ENCODE measurements at places on chromosomes 2 and 18.

GRCh38 chr18:5899835-5900234, 4.5 kb upstream of the TMEM200C start:
- DNase-seq, result no peak

DNA sequence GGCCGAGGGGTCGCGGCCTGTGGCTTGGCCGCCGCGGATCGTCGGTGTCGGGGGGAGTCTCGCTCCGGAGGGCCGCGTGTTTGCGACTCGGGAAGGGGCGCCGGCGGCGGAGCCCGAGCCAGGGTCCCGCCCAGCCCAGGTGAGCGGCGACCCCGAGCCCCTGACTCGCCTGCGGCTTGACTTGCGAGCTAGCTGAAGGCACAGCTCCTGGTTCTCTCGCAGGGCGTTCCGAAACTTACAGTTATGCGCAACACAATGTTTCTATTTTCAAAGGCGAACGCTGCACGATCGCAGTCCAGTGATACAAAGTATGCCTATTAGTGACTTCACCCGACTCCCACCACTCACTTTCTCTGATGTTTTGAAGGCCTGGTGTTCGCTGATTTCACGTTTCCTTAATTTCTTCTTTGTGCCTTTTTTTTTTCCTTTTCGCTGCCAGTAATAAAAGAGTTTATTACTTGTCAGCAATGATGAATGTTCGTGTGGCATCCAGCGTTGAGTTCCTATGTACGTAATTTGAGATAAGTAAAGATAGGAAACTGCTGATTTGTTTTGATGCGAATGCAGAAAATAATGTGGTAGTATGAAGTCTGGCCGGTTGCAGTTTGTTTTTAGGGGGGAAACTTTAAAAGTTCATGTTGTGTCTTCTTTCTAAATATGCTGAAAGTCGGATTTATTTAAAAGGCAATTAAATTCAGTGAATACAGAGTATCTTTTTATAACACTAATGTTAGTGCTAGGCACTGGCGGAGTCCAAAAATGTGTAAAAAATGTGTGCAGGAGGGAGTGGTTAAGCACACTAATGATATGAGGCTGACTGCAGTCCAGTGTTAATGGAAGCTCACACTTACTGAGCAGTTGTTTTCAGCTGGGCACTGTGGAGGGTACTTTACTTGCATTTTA, 706 bp downstream of the UBXN2A start:
- DNase-seq, result peak; percentile 86

- no peak for DNase-seq
Observed at GRCh38 chr18:54877076-54877475, 48.8 kb downstream of the RAB27B start.

- no peak for DNase-seq
Observed at GRCh38 chr18:12921178-12921577, 26.6 kb upstream of the SEH1L start.

GRCh38 chr18:70781860-70782453, 493.1 kb downstream of the SOCS6 start:
- peak; percentile 23 for DNase-seq

DNA sequence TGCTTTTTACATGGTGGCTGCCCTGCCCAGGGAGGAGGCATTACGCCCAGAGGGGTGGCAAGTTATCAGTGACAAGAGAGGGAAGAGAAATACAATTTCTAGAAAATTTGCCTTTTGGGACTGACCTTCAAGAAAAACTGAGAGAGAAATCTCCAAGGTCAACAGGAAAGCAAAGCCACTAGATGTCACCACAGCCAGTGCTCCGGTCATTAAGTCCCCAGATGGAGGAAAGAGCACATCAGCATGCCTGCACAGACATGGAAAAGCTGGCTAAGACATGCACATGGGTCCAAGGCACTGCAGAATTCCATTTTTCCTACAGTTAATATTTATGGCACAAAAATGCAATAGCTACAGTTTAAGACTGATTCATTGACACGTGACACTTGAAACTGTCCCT, 21.0 kb downstream of the FHL2 start:
- no peak for DNase-seq

- no peak for DNase-seq
Observed at GRCh38 chr2:19717446-19717845, 184.3 kb downstream of the TTC32 start.

- no peak for DNase-seq
Observed at GRCh38 chr2:207950063-207950760, 75.1 kb downstream of the PLEKHM3 start.

GRCh38 chr2:18271370-18272147, 288.9 kb downstream of the RDH14 start:
- no peak for DNase-seq

DNA sequence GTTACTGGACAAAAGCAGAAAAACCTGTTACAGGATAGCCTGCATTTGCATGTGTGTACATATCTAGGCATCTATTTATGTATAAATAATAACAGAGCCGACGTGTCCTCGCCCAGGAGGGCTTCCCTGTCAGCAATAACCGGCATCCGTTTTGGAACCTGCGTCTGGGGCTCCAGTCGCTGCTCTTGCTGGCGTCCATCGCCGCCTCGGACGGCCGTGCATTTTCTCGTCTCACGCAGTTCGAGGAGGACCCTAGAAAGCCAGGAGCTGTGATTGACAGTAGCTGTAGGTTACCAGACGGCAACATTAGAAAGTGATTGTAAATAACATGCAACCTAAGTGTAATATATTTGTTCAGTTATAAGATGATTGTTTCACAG, 132.6 kb downstream of the NFATC1 start:
- no peak for DNase-seq

DNA sequence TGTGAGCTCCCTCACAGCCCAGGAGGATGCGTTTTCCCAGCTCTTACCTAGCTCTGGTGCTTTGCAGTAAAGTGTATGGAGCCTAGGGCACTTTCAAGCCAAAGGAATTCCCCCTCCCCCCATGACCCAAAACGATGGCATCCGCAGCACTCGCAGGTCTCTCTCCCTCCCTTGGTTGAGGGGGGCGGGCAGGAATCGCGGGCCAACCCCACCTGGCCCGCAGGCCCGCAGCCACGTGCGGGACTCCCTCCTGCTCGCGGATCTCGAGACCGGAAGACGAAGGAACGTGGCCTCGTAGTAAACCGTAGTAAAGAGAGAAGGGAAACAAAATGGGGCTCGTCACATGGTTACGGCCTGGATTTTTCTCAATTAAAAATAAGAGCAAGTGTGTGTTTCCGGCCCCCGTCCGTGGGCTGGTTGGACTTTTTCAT, 8.5 kb downstream of the IRS1 start:
- peak; percentile 69 for DNase-seq

DNA sequence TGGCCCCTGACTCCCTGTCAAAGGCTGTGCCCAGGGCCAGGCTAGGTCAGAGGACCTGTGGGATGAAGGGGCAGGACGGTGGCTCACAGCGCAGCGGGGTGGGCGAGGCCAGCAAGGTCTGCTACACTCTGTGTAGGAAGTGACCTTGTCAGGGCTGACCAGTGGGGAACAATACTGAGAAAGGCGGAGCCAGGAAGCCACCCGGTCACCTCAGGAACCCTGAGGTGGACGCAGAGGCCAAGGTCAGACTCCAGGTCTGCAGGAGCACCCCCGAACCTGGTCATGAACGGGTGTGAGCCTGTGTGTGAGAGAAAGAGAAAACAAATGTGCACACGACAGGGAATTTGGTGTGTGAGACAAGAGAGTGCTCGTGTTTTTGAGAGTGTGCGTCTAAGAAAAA, 72.3 kb downstream of the SMAD7 start:
- DNase-seq, result no peak

- DNase-seq, result no peak
Observed at GRCh38 chr2:214853906-214854305, 44.4 kb upstream of the BARD1 start.

DNA sequence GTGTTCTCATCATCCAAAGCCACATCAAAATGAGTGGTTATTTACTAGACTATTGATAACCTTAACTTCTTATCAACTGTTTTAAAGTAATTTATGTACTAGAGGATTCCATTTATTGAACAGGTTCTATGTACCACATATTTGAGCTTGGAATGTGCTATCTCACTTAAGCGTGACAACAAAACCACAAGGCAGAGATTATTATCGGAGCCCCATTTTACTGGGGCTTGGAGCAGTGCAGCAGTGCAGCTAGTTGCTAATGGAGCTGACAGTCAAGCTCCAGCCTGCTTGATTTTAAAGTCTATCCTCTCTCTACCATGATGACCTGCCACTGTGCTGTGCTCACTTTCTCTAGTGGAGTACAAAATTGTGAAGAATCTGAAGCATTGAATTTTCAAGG, 24.6 kb downstream of the GCG start:
- DNase-seq, result no peak

- no peak for DNase-seq
Observed at GRCh38 chr2:46871976-46872381, 43.6 kb downstream of the MCFD2 start.

GRCh38 chr2:128341621-128342020, 23.0 kb upstream of the HS6ST1 start:
- no peak for DNase-seq

DNA sequence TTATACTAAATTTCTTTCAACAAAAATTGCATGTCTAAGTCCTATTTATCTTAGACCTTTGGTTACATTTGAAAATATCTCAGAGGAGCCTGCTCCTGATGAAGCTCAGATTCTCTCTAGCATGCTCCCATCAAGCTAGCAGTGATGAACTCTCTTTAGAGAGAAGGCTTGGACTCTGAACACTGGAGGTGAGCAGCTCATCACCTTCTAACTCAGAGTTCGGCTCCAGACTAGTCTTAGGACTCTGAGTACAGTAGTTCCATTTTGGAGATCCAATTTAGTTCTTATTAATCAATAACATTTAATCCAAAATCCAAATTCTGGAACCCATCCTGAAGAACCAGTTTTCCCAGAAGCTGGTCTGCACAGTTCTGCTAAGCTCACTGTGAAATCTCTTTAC, 107.8 kb downstream of the CACNB4 start:
- no peak for DNase-seq
